Hypothalamus (tissue), 51 donors: ENCODE measurements at places on chromosomes 7 and 10.
A peak's percentile ranks its signal among the peaks of the same experiment; 100 is the strongest.

DNA sequence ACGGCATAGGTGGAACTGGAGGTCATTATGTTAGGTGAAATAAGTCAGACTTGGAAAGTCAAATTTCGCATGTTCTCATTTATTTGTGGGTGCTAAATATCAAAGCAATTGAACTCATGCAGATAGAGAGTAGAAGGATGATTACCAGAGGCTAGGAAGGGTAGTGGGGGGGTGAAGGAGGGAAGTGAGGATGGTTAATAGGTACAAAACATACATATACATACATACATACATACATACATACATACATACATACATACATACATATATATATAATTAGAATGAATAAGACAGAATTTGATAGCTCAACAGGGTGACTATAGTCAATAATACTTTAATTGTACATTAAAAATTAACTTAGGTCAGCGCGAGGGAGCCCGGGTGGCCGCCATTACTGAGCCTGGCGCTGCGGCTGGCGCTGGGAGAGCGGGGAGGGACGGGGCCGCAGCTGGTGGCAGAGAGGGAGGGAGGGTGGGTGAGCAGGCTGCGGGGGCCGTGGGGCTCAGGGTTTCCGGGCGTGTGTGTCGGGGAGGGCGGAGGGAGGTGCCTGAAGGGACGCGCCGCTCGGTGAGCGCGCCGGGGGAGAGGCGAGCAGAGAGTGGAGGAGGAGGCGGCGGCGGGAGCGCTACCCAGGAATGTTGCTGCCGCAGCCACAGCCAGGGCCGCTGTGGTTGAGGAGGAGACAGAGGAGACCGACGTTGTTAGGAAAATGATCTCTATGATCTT, 85.8 kb upstream of the EGFR start:
- DNase-seq: peak; percentile 17

- DNase-seq: no peak
These were observed 2.2 kb upstream of the ATP6V1F start for GRCh38 chr7:128860158-128861073.

DNA sequence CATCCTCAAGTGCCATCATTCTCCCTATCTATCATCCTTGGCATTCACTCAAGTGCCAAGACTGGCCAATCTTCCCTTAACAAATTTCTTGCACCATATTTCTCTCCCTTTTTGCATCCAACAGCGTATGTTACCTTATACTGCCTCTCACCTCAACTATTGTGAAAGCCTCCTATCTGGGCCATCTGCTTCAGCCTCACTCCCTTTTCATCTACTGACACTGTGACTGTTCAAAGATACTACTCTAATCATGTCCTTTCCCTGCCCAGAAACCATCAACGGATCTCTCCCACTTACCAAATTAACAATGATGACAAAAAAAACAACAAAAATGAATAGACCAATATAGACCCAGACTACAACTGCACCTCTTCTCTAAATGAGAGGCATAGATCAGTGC, 90.6 kb upstream of the NMT2 start:
- DNase-seq: no peak

DNA sequence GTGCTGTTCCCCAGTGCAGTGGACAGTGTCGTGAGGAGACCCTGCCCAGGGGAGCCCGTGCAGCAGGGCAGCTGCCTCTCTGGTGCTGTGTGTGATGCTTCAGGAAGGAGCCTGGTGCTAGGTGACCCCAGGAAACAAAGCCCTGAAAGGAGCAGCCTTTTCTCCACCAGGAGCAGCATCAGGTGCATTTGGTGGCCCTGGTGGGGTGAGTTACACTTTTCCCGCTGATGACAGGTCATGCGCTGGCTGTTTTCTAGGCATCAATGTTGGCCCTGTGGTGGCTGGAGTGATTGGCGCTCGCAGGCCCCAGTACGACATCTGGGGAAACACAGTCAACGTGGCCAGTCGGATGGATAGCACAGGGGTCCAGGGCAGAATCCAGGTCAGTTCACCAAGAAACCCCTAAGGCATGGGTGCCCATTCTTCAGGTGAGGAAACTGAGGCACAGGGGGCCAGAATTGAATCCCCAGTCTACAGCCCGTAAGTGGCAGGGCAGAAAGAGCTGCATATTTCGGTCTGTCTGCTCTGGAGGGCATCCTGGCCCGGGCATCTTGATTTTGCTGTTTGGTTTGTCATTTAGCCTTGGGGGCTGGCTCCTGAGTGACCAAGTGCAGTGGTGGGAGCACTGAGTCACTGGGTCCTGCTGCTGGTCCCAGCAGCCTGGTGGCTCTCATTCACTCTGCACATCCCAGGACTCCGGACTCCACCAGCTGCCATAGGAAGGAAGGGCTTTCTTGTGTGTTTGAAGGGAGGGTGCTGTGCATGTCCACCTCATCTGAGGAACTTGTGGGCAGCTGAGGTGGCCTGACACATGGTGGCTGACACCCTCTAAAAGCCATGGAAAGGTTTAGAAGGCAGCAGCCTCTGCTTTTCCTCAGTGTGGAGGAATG, 136.3 kb downstream of the ADCY1 start:
- DNase-seq: no peak

DNA sequence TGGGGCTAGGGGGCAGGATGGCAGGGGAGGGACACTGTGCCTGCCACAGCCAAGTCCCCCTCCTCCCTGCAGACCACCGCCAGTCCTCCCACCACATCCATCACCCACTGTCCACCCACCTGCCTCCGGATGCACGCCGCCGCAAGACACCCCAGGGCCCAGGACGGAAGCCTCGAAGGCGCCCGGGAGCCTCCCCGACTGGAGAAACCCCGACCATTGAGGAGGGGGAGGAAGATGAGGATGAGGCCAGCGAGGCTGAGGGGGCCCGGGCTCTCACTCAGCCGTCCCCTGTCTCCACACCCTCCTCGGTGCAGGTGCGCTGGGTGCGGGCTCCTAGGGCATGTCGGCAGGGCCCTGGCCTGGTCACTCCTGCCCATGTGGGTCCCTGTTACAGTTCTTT, 5.1 kb downstream of the SLC4A2 start:
- DNase-seq: no peak

DNA sequence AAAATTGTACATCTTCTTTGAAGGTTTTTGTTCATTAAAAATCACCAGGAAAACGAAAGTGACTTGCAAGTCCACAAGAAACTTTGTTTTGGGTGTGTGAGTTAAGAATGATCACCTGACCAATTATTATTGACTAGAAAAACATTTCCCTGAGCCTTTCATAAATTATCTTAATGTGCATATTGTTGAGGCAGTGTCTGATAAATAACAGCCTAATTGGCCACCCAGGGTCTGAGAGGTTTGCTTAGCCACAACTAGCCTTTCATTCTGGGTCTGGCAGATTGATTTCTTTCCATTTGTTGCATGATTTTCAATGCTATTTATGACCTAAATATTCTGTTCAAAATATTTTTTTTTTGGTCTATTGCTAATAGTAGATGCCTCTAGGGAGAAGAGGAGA, 152.8 kb downstream of the AUTS2 start:
- no peak for DNase-seq

DNA sequence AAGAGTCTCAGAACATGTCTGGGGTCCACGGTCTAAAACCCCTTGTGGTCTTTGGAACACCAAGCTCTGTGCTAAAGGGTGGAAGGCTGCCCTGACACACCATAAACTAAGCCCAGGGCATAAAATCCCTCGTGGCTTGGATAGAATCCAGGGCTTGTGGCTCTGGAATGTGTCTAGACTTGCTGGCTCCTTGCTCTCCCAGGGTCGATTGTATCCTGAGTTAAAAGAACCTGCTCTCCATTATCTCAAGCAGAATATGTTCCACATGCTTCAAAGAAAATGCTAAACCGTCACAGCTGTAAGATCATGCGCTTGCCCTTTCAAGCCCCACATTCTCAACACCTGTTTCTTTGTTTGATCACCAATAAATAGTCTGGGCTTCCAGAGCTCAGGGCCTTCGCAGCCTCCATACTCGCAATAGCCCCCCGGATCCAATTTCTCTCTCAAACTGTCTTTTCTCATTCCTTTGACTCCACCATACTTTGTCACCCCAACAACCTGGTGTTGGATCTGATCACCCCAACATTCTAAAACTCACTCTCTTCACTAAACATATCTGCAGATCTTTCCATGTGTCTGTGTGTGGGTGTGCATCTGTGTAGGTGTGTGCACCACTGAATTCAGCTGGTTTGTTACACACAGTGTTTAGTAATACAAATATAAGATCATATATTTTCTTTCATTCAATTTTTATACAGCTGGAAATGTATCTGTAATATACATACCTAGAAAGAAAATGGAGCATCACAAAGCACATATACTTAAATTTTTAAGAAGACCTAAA, 238.5 kb downstream of the ZMYND11 start:
- no peak for DNase-seq
